ENCODE measurements at places on chromosomes 2 and 18. TPM values are rescaled to one million over a fixed set of nuclear protein-coding genes. Genes with fewer than 3 reads are reported as not detected.

CFAP65 gene
- total RNA-seq, result not detected

KIAA2012 gene
- not detected for total RNA-seq

TRMT61B gene
- 18.2 TPM for total RNA-seq

TGFBRAP1 gene
- 9.8 TPM for total RNA-seq

NOSTRIN gene
- total RNA-seq, result 8.9 TPM

TMEM247 gene
- not detected for total RNA-seq

CTNNA2 gene
- 0.13 TPM for total RNA-seq

Data from cardiac septum (tissue), 1 donor.